ENCODE measurements at places on chromosomes 16 and 17.

- no peak for DNase-seq
Observed at GRCh38 chr17:35780950-35781349, 14.5 kb downstream of the MMP28 start.

- no peak for DNase-seq
Observed at GRCh38 chr16:58652741-58653140, 23.1 kb upstream of the CNOT1 start.

DNA sequence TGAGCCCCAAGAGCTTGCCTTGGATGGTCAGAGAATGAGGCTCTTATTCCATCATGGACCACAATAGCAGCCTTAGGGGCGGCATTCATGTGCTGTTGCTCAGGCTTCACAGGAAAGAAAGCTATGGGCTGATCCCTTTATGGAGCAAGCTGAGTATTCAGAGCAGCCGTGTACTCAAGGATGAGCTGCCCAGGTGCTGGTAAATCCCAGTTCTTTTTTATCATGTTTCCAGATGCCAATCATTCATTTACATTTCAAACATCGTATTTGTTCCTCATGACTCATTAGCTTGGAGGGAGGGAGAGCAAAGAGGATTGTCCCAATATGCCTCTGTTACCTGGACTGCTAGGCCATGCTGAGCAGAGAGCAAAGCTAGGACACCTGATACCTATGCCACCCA lies 475.7 kb downstream of the SHISA9 start:
- DNase-seq = no peak

DNA sequence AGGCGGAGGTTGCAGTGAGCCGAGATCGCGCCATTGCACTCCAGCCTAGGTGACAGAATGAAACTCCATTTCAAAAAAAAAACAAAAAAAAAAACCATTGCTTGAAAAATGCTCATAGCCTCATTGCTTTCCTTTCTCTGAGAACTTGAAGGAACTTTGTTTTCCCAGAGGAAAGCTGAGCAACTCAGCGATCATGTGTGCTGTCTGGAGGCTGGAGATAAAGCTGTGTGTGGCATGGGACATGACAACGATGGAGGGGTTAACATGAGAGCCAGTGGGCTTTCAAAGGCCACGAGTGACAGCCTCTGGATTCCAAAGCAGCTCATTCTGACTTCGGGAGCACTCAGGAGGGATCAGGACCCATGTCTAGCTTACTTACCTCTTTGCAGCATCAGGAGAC lies 21.6 kb upstream of the QRICH2 start:
- no peak for DNase-seq

GRCh38 chr17:38766341-38766740 lies 13.8 kb downstream of the PSMB3 start:
- DNase-seq = no peak

DNA sequence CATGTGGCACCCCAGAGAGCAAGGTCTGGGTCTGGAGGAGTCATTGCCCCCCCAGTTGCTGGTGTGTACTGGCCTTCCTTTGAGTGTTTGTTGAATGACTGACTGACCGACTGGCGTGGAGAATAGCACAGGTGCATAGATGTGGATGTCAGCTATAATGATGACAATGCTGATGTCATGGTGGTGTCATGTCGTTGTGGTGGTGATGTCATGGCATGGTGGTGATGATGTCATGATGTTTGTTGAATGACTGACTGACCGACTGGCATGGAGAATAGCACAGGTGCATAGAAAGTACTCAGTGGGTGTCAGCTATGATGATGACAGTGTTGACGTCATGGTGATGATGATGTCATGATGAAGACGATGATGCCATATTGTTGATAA lies 22.1 kb downstream of the TMEM114 start:
- DNase-seq = no peak

DNA sequence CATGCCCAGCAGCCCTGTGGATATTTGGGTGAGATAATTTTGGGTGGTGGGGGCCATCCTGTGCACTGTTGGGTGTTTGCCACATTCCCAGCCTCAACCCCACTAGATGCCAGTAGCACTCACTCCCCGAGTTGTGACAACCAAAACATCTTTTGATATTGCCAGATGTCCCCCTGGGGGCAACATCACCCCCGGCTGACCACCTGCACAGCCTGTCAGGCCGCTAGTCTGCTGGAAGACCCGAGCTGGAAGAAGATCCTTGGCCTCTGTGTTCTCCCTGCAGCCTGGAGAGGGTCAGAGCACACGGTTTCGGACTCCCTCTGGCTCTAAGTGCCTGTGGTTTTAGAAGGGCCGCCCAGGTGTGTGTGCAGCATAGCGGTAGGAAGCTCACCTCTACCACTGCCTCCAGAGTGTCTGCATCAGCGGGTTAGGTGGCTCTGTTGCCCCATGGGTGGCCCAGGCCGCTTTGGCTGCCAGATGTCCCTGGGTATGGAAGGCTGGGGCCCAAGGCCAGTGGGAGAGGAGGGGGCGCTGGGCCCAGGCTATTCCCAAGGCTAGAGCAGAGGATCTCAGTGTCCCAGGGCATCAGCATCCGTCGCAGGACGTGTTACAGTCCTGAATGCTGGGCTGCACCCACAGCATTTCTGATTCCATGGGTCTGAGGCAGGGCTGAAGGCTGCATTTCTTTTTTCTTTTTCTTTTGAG lies 195.8 kb upstream of the GSE1 start:
- no peak for DNase-seq

- no peak for DNase-seq
Observed at GRCh38 chr17:43014649-43015542, 7.3 kb downstream of the VAT1 start.

GRCh38 chr16:75572864-75573542 lies 6.8 kb downstream of the GABARAPL2 start:
- no peak for DNase-seq

DNA sequence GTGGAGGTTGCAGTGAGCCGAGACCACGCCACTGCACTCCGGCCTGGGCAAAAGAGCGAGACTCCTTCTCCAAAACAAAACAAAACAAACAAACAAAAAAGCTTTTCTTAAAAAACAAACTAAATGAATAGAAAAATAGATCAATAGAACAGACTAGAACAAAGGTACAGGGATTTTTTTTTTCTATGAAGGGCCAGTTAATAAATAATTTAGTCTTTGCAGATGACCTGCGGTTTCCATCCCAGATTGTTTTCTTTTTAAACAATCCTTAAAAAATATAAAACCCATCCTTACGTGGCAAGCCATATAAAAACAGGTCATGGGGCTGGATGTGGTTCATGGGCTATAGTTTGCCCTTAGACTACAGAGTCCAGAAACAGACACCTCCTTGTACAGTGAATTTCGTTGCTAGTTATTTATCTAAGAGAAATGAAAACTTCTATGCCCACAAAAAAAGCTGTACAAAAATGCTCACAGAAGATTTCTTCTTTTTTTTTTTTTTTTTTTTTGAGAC lies 45.4 kb downstream of the CREBBP start:
- no peak for DNase-seq

- no peak for DNase-seq
Observed at GRCh38 chr17:8923762-8924161, 41.7 kb downstream of the PIK3R5 start.

- DNase-seq = no peak
Observed at GRCh38 chr17:1413281-1413791, 13.3 kb upstream of the YWHAE start.

GRCh38 chr16:67531247-67531646 lies 2.6 kb downstream of the RIPOR1 start:
- no peak for DNase-seq

GRCh38 chr17:57170866-57171265 lies 85.5 kb upstream of the MSI2 start:
- no peak for DNase-seq

DNA sequence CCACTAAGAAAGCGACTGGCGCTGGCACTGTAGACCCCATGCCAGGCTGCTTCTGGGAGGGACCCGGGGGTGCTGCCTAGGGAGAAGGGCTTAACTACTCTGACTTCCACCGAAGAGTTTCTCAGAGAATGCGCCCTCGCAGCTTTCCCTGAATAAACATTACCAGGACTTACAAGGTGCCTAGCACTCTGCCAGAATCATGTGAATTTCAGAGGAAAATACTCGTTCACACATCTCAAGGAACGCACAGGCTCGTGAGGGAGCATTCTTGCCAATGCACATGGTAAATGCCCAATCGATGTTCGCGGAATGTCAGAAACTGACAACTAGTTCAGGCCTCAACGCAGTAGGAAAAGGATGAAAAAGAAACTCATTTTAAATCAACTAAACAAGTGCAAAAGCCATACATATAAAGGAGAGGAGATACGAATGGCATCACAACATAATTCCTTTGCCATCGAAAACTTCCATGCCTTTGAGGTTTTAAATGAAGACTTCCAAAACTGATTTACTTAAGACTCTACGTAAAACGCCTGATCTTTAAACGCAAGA lies 999 bp downstream of the CMC2 start:
- DNase-seq = no peak

- DNase-seq = no peak
Observed at GRCh38 chr17:64296246-64296645, 33.2 kb upstream of the TEX2 start.

- DNase-seq = no peak
Observed at GRCh38 chr17:79989106-79989835, 46.4 kb downstream of the TBC1D16 start.

GRCh38 chr17:65058593-65058992 lies 2.1 kb upstream of the GNA13 start:
- DNase-seq = no peak

- DNase-seq = no peak
Observed at GRCh38 chr16:24977678-24978075, 37.5 kb downstream of the ARHGAP17 start.

DNA sequence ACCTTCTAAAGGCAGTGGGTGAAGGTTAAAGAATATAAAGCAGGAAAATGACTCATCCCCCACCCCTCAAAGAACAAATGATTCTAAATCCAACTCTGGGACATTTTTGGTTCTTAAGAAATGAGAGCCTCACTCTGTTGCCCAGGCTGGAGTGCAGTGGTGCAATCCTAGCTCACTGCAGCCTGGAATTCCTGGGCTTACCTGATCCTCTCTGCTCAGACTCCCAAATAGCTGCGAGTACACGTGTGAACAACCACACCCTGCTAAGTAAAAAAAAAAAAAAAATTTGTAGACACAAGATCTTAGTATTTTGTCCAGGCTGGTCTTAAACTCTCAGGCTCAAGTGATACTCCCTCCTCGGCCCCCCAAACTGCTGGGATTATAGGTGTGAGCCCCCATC lies 298.8 kb upstream of the MAF start:
- DNase-seq = no peak

DNA sequence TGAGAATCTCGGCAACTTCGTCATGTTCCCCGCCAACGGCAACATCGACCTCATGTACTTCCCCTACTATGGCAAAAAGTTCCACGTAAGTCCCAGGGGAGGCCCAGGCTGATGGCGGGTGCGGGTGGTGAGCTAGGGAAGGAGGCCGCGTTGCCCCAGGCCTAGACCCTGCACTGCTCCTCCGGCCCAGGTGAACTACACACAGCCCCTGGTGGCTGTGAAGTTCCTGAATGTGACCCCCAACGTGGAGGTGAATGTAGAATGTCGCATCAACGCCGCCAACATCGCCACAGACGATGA lies 4.8 kb downstream of the ATP1B2 start:
- DNase-seq = no peak

GRCh38 chr16:88015806-88016140 lies 64.5 kb downstream of the BANP start:
- no peak for DNase-seq

DNA sequence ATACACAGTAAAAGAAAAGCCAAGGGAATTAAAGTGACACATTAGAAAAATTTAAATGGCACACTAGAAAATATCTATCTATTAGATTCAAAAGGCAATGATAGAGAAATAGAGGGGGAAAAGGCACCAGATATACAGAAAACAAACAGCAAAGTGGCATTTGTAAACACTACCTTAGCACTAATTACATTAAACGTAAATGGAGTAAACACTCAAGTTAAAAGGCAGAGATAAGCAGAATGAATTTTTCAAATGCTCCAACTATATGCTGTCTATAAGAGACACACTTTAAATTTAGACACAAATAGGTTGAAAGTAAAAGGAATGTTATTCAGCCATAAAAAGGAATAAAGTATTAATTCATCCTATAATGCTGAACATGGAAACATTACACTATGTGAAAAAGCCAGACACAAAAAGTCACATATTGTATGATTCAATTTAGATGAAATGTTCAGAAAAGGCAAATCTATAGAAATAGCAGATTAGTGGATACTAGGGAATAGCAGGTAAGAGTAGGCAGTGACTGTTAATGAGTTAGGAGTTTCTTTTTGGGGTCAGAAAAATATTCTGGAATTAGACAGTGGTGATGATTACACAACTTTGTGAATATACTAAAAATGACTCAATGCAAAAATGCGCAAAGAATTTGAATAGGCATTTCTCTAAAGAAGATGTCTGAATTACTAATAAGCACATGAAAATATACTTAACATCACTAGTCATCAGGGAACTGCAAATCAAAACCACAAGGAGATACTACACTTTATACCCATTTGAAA lies 92.4 kb downstream of the BRIP1 start:
- DNase-seq = no peak

- DNase-seq = no peak
Observed at GRCh38 chr16:9813665-9814064, 368.6 kb downstream of the GRIN2A start.

DNA sequence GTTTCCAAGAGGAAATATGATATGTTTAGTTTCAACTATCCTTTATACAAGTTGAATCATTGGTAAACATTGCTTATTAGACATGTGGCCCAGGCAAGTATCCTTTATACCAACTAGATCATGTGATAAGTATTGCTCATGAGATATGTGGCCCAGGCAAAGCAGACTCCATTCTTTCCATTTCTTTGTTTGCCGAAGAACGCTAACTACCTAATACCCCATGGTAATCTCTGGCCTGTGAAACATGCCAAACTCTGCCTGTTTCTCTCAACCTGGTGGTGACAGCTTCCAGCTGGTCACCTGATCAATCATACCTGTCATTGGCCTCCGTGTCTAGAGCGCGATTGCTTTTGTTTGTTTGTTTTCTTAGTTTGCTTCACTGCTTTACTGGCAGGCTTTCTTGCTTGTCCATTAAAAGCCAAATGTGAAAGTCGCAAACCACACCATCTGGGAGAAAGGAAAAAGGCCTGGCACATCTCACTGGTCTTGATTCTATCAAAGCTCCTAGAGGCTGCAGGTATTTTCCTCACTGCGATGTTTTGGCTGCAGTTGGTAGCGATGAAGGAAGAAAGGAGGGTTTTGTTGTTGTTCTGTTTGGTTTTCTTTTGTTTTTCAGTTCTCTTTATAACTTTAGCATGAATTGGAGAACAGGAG lies 686.2 kb downstream of the KCNJ2 start:
- DNase-seq = no peak
